ENCODE measurements at places on chromosomes 6 and 20.

DNA sequence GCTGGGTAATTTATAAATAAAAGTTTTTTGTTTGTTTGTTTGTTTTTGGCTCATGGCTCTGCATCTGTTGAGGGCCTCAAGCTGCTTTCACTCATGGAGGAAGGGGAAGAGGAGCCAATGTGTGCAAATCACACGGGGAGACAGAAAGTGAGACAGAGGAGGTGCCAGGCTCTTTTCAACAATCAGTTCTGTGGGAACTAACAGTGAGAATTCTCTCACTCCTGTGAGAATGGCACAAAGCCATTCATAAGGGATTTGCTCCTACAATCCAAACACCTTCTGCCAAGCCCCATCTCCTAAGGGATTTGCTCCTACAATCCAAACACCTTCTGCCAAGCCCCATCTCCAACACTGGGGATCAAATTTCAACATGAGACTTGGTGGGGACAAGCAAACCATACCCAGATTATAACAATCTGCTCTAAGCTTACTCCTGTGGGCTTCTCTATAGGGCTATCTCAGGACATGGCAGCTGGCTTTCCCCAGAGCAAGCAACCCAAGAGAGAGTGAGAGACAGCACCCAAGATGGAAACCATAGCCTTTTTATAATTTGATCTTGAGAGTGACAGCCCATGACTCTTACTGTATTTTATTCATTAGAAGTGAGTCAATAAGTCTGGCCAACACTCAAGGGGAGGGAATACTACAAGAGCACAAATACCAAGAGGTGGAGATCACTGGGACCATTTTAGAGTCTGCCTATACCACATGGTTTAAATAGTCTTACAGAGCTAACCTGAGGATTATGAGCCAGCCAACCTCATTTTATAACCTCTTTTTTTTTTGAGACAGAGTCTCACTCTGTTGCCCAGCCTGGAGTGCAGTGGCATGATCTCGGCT, 22.8 kb upstream of the LRRC1 start:
- DNase-seq, result peak; percentile 36

DNA sequence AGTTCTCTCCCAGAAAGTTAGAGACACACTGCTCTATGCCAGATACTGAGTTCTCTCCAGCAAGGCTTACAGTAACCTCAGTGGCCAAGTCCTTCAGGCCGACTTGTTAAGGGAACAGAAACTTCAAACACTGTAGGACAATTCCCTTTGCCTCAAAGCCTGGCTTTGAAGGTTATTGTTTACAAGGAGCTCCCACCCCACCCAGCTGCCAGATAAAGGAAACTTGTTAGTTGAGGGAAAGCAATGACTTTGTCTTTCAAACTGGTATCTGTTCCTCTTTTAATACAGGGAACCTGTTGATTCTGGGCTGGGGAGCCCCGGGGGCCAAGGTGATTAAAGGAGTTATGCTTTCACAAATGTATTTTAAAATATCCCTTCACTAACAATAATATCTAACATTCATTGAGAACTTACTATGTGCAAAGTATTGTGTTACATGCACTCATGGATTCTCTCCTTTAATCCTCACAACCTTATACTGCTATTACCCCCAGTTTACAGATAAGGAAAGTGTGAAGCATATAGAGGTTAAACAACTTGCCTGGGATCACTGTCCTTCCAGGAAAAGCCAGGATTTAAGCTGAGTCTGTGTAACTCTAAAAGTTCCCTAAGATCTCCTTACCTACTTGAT, 27.6 kb upstream of the CDKN1A start:
- no peak for DNase-seq

DNA sequence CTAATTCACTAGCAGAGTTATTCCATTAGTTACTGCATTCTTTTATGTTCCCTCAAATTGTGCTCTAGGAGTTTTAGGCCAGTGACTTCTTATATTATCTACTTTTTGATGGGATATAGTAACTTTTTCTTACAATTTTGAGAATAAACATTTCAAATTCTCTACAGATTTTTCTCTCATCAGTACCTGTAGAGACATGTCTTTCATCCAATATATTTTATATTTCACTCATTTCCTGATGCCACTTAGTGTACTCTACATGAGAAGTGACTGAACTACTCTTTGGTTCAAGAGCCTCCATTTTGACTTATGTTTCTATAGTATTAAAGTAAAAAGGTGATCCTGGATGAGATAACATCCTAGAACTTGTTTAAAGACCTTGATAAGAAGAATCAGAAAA, 108.5 kb downstream of the ELOVL4 start:
- no peak for DNase-seq

GRCh38 chr6:37696841-37697662, 631 bp downstream of the MDGA1 start:
- DNase-seq, result peak; percentile 12

GRCh38 chr6:135226537-135226936, 45.4 kb downstream of the MYB start:
- DNase-seq, result no peak

DNA sequence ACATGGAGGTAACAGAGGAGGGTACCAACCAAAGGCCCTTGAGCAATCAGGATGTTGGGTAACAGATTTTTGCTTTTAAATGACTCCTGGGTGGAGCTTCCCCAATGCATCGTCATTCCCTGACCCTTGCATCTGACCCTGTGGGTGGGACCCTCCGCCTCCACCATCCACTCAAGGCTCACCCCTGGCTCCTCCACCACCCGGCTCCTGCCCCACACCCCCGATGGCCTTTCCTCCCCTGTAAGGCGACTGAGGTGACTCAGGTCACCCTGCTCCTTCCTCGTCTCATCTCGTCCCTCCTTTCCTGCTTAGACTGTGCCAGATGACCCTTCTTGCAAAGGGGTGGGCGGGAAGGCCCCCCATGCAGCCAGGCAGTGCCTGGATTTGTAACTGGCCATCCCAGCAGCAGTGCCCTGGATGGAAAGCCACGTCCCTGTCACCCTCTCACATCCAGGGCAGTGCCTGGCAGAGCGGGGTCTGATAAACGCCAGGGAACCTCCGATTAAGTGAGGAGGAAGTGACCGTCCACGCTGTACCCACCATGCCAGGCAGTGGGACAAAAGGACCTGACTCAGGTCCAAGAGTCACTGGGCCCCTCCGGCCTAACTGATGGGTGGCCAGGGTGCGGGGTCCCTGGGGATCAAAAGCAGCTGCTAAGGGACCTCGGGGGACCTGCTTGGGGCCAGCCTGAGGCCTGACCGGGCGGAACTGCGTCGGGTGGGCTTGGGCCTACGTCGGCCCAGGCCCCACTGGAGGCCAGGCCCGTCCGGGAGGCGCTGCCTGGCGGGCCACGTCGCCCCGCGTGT, 624 bp upstream of the NPEPL1 start:
- peak; percentile 36 for DNase-seq

- DNase-seq, result no peak
Measured at GRCh38 chr6:115617031-115617430, 443.7 kb downstream of the FRK start.

GRCh38 chr6:53910834-53911233, 116.0 kb downstream of the LRRC1 start:
- no peak for DNase-seq

DNA sequence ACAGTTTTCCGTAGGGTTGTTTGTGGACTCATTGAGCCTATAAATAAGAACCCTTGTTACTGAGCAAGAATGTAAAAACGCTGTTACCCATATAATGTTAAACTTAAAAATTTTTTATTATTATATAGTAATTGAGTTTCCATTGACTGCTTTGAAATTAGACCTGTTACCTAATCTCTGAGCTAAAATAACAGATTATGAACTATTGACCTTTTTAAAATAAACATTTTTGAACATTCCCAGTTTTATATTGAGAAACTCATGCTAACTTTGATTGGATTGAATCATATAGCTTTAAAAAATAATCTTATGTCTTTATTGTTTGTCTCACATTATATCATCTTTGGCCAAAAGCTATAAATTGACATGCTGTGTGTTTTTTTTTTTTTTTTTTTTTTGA, 95.5 kb downstream of the CD2AP start:
- DNase-seq, result no peak

- DNase-seq, result no peak
Measured at GRCh38 chr6:29620630-29621029, 12.4 kb downstream of the GABBR1 start.

DNA sequence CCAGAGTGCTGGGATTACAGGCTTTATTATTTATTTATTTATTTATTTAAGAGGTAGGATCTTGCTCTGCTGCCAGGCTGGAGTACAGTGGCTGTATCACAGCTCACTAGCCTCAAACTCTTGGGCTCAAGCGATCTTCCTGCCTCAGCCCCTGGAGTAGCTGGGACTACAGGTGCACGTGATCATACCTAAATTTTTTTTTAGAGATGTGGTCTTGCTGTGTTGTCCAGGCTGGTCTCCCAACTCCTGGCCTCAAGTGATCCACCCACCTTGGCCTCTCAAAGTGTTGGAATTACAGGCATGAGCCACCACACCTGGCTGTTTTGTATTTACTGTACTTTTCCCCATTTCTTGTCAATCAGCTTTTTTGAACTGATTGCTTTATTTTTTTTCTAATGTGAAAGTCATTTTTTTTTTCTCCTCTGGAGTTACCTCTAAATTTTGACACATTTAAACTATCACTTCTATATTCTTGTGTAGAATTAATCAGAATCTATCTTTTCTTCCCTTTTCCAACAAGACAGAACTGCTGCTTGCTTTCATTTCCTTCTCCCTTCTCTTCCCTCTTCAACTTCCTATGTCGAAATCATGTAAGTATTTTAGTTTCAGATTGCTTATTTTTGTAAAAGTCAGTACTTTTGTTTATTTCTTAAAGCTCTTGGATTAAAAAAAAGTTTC, 12.0 kb downstream of the PANK2 start:
- DNase-seq, result no peak

GRCh38 chr20:15422966-15423365, 1085.6 kb upstream of the FLRT3 start:
- DNase-seq, result no peak

DNA sequence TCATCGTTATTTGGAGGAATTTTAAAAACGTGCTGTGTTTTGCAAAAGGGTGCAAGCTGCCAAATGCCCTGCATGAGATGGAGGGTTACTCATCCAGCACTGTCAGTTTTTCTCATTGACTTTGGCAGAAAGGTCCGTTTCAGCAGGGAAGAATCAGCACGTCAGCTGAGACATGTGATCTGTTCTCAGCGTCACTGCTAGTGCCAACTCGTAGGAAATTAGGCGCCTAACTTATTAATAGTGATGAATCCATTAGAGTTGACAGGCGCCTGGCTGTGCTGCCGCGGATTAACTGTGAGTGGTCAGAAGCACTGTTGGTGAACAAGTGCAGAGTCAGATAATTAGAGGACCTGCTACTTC, 175.5 kb upstream of the FOXQ1 start:
- peak; percentile 92 for DNase-seq

DNA sequence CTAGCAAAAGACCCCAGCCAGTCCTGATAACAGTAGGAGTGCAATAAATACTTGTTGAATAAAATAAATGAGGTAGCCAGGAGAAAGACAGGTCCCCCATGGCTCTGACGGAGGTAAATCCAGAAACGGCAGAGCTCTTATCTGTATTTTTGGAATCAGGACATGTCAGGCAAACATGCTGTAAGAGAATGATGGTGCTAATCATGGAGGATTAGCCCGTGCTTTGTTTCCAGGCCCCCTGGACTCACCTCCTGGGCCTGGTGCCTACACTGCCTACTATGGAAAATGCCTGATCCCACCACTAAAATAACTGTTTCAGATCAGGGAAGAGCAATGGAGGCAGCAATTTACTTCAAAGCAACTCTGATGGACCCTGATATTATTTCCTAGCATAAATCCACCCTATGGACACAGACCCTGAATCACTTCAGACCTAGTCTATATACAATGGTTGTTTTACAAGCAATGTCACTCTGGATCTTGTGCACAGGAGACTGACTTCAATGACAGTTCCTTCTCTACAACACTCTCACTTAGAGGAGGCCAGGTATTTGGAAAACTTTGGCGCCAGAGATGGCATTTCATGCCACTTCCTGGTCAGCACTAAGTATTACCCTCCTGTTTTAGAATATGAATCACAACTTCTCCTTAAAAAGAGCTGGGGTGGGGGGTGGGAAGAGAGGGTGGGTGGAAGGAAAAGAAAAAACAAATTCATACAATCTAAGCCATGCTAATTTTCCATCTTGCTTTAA, 6.4 kb downstream of the MRPL14 start:
- DNase-seq, result no peak

DNA sequence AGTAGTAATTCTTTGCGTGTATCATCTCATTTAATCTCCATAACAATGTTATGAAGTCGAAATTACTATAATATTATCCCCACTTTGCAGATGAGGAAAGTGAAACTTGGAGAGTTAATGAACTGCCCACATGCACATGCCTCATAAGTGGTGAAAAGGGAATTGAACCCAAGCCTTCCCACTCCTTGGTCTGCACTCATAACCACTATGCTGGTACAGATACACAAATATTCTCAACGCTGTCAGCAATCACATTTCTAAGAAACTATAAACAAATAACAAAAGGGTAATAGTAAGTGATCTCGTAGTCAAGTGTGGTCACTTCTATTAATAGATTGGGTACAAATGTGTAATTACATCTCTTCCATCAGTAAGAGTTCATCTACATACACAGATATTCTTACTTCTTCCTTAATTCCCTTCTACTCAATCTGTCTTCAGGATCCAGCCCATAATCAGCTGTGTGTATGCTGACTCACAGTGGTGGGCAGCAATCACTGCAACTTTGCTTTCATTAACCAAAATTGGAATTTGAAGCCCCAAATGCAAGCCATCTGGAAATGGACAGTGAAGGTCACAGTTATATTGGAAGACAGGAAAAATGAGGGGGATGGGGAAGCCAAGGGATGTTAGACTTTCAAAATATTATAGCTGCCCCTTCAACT, 6.6 kb downstream of the PRSS35 start:
- DNase-seq, result peak; percentile 50

GRCh38 chr6:14865531-14866100, 380.3 kb upstream of the JARID2 start:
- peak; percentile 6 for DNase-seq

DNA sequence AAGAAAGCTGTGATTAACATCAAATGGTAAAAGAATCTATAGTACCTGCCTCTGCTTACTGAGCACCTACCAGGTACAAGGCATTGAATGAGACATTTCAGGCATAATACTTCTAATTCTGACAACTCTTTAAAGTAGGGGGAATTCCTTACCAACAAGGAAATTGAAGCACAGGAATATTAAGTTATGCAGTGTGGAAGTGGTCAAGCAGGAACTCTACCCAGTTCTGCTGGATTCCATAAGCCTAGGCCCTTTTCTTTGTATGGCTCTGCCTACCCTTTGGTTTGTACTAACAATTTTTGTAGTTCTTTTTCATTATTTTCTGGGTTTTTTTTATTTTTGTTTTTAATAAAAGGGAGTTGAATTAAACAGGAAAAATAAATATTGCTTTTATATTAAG, 114.5 kb downstream of the MAP3K5 start:
- DNase-seq, result no peak

GRCh38 chr6:126773112-126773805, 345.2 kb upstream of the RSPO3 start:
- peak; percentile 16 for DNase-seq

GRCh38 chr6:134630508-134631121, 312.7 kb upstream of the SGK1 start:
- DNase-seq, result no peak

- no peak for DNase-seq
Measured at GRCh38 chr20:5364997-5365597, 48.3 kb upstream of the PROKR2 start.

DNA sequence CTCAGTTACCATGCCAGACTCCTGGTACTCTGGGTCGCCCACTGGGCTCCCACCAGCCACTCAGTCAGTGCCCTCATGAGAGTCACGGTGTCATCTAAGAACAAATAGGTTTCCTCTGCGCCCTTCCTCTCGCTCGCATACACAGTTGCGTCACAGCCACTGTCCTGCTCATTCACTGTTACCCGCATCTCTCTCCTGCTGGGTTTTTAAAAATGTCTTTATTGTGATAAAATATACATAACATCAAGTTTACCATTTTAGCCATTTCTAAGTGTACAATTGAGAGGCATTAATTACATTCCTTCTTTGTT, 4.0 kb downstream of the TEAD3 start:
- DNase-seq, result no peak
